ENCODE measurements at places on chromosomes 1 and 21.

- no peak for DNase-seq
Observed at GRCh38 chr1:108669679-108670078, 8.8 kb upstream of the HENMT1 start.

DNA sequence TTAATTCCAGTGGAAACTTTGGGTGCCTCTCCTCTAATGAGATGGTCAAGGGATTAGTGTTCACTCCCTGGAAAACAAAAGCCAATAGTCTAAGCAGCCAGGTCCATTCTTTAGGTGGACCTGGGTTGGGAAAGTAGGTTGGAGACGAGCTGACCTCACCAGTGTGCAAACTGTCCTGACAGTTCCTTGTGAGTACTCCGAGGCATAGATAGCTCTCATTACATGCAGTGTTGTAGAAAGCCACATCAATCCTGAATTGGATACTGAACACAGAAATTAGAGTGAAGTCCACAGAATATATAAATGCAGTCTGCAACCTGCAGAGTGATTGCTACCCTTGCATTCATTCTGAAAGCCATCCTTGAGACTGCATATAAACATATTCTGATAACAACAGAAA, 675.1 kb upstream of the CXADR start:
- no peak for DNase-seq

DNA sequence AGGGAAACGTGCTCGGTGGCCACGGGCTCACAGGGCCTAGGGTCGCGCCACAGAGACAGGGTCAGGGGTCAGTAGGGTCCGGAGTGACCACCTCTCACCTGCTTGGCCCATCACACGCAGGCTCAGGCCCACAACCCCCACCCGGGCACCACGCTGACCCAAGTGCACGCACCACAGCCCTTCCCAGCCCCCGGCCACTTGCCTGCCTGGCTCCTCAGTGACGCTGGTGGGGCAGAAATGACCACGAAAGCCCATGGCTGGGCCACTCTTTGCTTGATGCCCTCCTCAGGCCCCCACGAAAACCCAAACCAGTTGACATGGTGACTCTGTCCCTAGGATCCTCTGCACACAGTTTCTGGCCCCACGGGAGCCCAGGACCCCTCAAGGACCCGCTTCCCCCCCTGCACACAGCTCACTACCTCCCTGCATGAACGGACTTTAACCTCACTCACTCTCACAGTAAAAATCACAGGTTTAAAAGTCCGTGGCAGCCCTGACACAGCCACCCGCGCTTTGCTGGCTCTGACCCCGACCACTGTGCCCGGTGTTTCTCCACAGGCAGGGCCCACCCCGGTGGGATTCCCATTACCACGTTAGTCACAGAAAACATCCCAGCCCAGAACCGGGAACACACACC, 20.7 kb downstream of the NADK start:
- DNase-seq, result no peak

DNA sequence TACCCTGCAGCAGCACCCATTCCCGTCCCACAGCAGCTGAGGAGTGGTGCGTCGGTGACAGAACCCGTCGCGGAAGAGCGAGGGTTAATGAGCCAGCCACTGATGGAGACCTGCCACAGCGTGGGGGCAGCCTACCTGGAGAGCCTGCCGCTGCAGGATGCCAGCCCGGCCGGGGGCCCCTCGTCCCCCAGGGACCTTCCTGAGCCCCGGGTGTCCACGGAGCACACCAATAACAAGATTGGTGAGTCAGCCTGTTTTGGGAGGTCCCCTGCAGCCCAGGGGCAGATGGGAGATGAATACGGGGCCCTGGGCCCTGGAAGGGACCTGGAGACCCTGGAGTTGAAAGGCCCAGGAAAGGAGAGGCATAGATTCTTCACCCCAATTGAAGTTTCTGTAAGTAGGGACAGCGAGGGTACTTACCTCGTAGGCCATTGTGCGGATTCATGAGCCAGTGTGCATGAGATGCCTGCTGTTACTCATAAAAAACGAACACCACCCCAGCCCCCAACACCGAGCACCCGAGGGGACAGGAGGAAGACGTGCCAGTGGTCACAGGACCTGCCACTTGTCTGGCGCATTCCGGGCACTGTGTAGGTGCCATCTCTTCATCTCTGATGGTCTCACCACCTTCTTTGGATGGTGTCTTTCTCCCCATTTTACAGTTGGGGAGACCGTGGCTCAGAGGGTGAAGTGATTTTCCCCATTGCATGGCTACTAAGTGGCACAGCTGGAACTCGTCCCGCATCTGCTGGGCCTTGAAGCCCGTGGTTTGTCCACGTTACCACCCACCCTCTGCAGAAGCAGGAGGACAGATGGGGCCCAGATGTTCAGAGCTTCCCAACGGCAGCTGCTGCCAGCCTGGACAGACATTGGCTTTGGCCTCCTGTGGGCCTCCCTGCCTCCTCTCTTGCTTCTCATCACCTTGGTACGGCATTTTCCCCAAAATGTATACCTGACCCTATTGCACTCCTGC, 28.3 kb upstream of the TNFRSF1B start:
- no peak for DNase-seq

GRCh38 chr1:232973652-232974611, 23.5 kb downstream of the NTPCR start:
- DNase-seq, result no peak

DNA sequence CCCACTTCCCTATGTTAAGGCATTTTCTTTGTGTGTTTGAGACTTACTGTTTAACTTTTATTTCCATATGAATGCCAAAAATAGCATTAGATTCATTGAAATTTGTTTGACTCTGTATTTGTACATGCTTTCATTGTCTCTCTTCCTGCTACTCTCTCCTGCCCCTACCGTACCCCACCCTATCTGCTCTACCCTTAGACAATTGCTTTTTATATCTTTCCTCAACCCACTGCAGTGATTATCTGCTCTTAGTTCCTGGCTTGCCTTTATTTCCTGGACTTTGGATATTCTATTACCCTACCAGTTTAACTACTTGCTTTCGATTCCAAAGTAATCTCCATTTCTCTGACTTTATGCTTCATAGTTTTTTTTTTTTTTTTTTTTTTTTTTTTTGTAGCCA, 10.5 kb downstream of the RAVER2 start:
- no peak for DNase-seq

DNA sequence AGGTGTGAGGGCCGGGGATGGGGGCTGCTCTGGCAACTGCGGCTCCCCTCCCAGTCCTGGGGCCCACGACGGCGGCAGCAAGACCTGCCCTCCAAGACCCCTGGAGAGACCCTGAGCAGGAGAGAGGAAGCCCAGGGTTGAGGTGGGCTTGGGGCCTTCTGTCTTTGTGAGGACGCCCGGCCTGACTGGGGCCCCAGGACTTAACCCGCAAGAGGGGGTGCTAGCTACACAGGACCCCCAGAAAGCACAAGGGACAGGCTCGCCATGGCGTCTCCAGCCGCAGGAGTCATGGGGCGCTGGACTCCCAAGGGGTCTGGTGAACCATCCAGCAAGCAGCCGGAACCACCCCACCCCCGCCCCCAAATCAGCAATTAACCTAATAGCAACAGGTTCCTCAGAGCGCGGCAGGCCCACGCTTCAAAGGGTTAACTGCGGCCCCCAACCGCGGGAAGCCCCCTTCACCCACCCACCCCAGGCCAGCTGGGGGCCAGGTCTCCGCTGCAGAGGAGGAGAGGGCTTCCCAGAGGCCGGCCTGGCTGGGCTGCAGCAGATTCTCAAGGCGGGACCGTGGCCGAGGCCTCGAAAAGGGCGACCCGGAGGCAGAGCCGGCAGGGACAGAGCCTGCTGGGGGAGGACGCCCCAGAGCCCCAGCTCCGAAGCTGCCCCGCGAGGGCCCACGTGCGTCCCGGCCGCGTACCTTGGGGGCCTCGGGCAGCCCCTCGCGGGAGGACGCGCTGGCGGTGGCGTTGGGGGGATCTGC, 525 bp downstream of the C1QTNF12 start:
- DNase-seq, result no peak

- no peak for DNase-seq
Observed at GRCh38 chr1:232589111-232589811, 40.7 kb downstream of the SIPA1L2 start.

- DNase-seq, result no peak
Observed at GRCh38 chr21:38303300-38303699, 46.5 kb downstream of the KCNJ15 start.

DNA sequence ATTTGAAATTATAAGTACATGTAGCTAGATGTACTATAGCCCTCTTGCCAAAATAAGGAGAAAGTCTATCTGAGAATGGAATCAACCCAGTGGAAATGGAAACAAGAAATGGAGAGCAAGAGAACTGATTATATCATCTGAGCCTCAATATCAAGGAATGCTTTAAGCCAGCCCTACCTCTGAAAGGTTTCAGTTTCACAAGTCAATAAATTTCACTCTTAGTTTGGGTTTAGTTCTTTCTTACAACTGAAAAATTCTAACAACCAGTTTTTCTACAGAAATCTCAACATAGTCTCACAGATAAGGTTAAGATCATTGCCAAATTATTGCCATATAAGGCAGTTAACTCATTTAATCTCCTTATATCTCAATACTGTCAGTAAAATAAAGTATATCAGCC, 80.0 kb downstream of the EPS15 start:
- DNase-seq, result no peak

- no peak for DNase-seq
Observed at GRCh38 chr1:245180496-245181157, 25.8 kb downstream of the KIF26B start.

- no peak for DNase-seq
Observed at GRCh38 chr1:199945591-199945990, 81.9 kb upstream of the NR5A2 start.

- no peak for DNase-seq
Observed at GRCh38 chr21:43018519-43018918, 44.2 kb downstream of the PKNOX1 start.

DNA sequence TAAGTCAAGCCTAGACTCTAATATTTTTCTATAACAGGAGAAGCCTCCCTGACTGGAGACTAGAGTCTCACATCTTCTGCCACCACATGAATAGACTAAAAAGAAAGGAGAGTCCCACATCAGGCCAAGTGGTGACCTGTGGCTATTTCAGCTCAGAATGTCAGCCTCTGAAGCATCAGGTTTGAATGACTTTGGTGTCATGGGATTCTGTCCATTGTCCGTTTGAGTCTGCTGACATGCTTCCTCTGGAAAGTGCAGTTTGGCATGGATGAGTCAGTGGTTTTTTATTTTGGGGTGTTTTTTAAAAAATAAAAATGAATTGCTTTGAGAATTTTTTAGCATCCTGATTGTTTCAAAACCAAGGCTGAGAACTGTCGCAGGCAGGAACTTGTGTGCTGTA, 19.5 kb downstream of the DYRK3 start:
- DNase-seq, result no peak

GRCh38 chr1:163877016-163877415, 555.3 kb downstream of the NUF2 start:
- no peak for DNase-seq

- no peak for DNase-seq
Observed at GRCh38 chr1:3456449-3456963, 2.0 kb downstream of the ARHGEF16 start.

DNA sequence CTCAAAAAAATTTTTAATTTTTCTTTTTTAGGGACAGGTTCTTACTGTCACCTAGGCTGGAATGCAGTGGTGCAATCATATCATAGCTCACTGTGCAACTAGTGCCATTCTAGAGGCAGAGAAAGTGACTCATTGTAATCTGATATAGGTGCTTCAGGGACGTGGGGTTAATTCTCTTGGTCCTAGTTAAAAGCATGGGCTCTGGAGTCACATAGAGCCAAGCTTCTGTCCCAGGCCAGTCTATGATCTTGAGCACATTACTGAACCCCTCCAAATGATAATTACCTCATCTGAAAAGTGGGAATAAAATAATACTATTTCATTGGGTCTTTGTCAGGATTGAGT, 1.1 kb upstream of the ADIPOR1 start:
- DNase-seq, result no peak

DNA sequence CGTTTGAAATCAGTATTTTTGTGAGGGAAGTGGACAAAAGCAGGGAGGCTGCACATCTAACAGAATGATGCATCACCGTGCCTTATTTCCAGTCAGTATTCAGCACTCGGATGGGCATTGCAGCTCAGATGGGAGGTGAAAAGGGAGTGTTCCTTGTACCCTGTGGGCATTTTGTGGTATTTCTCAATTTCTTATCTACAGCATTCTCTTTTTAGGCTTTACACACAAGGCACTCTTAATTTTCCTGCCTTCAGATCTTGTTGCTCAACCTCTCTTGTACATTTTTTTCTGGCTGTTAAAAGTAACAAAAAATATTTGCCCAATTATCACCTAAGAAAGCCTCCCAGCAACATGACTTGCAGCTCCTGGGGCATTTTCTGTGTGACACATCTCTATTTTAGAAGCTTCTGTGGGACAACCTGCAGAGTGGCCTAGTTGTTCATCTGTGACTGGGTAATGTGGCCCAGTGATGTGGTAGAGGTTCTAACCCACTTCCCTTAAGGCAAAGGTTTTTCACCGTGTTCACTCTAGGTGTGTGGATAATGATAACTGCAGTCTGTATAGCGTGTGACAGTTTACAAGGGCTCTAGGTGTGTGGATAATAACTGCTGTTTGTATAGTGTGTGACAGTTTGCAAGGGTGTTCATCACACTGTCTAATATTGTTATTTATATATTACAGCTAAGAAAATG, 257.2 kb downstream of the PTGER3 start:
- DNase-seq, result no peak

GRCh38 chr1:85361606-85362296, 85.3 kb upstream of the BCL10 start:
- no peak for DNase-seq

GRCh38 chr21:27422435-27422834, 455.5 kb upstream of the ADAMTS5 start:
- no peak for DNase-seq

GRCh38 chr1:220485131-220485530, 42.8 kb upstream of the MARK1 start:
- DNase-seq, result no peak

GRCh38 chr1:48450505-48450904, 21.5 kb downstream of the SPATA6 start:
- no peak for DNase-seq

DNA sequence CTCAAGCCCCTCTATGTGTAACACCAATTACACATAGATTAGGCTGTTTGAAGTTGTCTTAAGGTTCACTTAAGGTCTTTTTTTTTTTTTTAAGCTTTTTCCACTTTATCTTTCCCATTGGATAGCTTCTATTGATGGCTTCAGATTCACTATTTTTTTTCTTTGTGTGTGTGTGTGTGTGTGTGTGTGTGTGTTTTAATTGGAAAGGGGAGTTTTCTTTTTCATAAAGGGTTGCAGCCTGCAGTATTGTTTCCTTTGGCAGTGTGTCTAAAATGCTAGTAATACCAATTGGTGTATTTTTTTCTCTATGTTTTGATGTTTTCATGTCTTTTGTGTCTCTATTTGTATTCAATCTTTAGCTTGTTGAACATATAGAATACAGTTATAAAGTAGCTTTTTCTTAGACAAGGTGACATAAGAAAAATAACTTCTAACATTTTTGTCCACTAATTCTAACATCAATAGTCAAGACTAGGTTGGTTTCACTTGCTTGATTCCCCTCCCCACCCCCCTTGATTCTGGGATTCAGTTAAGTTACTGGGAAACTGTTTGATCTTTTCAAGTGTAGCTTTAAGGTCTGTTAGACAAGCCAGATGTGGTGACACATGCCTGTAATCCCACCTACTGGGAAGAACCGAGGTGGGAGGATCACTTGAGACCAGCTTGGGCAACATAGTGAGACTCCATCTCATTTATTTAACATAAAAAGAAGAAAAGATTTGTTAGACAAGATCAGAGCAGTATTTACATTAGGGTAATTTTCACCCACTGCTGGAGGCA, 21.4 kb downstream of the PRRC2C start:
- DNase-seq, result no peak

Measured in cerebellar cortex (tissue), 1 donor.